ENCODE measurements at places on chromosomes 4 and X.

GRCh38 chr4:120130786-120131185 lies 64.1 kb upstream of the MAD2L1 start:
- no peak for DNase-seq

GRCh38 chr4:181685461-181685860 lies 557.7 kb upstream of the TENM3 start:
- DNase-seq: peak; percentile 58

DNA sequence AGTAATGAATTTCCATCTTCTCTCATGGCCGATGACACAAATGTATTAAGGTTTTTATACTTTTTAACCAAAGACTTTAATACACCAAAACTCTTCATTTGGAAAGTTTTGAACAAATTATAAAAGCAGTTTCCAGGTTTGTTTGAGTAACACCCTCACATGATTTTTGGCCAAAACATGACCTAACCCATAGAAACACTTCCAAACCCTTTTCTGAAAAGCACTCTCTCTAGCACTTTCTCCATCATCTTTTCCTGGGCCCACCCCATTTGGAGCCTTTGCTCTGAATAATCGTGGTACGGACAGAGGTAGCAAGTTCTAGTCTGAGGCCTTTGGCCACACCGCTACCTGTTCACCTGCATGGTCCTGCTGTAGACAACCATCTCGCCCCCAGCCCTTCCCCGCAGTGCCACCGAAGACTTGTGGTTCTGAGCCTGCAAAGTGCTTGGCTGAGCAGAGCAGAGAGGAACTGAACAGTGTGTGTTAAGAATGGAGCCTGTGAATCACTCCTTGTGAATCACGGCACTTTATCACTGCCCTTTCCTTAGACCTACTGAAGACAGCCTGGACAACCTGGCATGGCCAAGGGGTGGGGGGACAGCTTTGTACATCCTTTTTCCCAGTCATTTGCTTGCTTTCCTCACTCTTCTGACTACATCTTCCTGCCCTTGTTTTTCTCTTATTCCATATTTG lies 181.8 kb downstream of the PTTG2 start:
- DNase-seq: peak; percentile 46

- DNase-seq: no peak
These were observed 12.7 kb upstream of the ZNF330 start for GRCh38 chr4:141207961-141208360.

DNA sequence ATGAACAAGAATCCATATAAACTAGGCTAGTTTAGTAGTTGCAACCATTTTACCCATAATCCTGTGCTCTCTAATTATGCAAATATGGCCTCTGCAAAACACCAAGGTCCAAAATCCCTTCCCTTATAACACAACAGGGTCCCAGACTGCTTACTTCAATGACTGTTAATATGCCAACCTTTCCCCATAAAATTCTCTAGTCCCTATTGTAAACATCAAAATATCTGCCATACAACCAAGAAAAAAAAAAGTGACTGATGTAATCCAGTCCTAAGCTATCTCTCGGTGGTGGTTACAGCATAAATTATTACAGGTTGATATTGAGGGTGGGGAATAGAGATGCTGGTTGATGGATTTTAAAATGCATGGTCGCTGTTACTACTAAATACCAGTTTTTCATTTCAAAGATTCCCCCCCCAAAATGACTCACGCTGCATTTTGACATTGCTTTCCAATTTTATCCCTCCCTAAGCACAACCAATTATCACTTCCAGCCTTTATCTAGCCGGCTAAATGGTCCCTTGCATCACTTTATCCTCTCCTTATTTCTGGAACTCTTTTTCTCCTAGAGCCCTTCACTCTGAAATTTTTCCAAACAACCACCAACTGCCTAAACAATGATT lies 44.8 kb downstream of the TSPAN5 start:
- DNase-seq: no peak

- DNase-seq: no peak
These were observed 22.3 kb downstream of the HAND2 start for GRCh38 chr4:173507471-173508385.

- no peak for DNase-seq
These were observed 144.8 kb downstream of the NWD2 start for GRCh38 chr4:37389366-37389765.

DNA sequence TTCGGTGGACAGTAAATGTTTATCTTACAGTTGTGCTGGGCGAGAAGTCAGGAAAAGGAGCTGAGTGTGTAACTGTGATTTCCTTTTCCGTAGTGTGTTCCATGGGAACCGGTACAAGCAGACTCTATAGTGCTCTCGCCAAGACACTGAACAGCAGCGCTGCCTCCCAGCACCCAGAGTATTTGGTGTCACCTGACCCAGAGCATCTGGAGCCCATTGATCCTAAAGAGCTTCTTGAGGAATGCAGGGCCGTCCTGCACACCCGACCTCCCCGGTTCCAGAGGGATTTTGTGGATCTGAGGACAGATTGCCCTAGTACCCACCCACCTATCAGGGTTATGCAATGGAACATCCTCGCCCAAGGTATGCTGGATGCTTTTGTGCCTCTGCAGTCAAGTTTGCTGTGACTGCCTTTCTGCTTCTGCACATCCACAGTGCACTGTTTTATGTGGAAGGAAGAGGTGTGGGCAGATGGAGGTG lies 27.4 kb downstream of the NOCT start:
- no peak for DNase-seq

All from EL (cell line).